Epithelial cell of proximal tubule (primary cell): ENCODE measurements at places on chromosomes 4 and X. TPM values are rescaled to one million over a fixed set of nuclear protein-coding genes. Genes with fewer than 3 reads are reported as not detected.

DNA sequence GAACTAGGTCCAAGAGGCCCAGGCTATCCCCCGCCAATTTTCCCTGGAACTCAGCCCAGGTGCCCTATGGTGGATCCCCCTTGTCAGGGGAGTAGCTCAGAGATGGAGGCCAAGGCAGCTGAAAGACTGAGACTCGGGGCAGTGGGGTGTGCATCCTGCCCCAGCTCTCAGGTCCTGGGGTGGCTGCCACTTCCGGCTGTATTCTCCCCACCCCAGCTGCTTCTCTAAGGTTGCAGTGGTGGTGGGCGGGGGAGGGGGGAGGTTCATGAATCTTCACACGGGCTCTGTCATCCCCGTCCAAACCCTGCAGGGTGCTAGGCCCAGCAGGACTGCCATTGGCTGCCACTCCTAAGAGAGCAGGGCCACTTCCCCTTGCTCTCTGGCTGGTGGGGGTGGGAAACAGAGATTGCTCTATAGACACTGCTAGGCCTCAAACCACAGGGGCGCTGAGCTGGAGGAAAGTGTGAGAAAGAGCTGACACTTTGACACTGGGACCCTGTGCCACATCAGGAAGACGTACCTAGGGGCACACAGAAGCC lies 1.5 kb downstream of the SASH3 start:
- DNase-seq, result no peak

- DNase-seq, result no peak
These were observed 27.7 kb downstream of the DMP1 start for GRCh38 chr4:87677731-87678130.

OPRPN gene
- total RNA-seq, result not detected in 2 replicates

CPXCR1 gene
- not detected in 2 replicates for total RNA-seq
